ENCODE measurements at places on chromosomes 13 and 19.

- no peak for DNase-seq
These were observed 8.2 kb upstream of the ATF5 start for GRCh38 chr19:49920624-49921363.

DNA sequence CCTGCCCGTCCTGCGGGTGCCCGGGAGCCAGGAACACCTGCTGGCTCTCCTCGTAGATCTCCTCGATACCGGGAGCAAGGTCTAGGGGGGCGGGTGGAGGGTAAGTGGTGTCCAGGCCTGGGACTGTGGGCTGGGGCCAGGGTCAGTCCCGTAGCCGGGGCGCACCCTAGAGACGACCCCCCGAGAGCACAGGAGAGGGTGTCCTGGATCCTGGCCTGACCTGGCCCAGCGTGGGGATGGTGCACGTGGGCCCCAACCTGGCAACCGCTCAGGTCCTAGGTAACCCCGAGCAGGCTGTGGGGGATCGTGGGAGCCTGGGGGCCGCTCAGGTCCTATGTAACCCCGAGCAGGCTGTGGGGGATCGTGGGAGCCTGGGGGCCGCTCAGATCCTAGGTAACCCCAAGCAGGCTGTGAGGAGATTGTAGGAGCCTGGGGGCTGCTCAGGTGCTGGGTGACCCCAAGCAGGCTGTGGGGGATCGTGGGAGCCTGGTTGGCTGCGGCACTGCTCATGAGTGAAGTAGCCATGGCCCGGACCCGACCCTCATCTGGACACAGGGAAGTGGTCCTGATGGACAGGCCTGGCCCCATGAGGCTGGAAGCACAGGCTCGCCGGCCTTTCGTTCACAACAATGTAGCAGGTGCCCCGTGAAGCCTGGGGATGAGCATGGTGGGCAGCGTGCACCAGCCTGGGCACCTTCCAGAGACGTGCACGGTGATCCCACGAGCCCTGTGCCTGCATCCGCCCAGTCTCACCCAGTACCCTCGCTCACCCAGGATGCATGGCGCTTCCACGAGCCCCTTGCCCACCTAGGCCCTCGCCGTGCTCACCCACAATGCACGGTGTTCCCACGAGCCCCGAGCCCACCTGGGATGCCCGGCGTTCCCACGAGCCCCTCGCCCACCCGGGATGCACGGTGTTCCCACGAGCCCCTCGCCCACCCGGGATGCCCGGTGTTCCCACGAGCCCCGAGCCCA lies 6.2 kb downstream of the GPX4 start:
- DNase-seq = no peak

DNA sequence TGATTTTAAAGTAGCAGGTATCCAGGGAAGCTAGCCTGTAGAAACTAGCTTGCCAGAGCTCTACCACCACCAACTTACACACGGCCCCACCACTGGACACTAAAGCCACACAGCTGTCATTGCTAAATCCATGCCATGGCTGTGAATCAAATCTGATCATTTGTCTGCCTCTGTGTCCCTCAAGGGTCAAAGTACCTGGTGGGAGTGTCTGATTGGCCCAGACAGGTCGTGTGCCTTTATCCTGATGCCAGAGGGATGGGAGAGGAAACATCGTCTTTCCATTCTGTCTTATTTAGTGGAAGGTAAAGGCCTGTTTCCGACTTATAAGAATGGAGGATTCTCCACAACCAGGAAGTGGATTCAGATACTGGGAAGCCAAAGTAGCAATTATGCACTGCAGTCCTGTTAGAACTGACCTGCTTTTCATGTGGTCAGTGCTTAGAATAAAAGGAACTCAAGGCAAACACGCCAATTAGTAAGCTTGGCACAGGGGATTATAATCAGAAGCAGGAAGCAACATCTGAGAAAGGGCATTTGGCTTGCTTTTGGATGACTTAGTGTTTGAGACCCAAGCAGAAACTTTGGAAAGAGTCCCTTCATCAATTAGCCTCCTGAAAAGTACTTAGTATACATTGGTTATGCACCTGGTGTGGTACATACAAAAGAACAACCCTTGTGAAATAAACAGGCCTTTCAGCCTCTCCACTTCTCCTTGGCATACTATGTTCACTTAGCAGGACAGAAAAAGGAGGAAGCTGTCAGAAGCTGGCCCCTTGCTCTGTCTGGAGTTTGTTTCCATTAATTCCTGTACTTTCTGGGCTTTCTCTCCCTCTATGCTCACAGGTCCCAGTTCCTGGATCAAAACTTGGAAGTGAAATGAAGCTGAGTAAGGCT lies 192.4 kb downstream of the NUFIP1 start:
- no peak for DNase-seq

DNA sequence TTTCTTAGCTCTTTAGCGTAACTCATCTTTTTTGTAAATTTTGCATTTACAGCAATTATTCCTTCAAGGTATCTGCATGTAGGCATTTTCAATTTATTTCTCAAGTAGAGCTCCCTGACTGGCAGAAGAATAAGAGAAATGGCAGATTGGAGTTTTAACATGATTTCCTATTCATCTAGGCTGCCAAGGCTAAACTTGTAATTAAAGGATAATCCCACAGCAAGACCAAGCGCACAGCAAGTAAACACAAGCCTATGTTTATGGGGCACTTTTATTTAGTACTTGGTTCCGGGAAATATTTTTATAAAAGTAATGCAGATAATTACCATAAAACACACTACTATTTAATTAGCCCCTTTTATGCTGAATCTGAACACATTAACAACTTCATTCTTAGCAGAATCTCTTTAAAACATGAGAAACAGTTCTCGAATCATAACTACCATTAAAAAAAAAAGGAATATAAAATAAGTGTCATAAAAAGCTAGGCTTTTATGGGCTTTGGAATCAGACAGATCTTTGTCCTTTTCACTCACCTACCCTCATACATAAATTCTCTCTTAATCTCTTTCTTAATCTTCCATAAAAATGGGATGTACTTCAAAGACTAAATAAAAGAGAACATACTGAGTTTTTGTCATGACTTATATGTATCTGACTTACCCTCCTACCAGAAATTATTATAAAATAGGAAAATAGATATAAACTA lies 961.6 kb upstream of the MIR17HG start:
- DNase-seq = no peak

- no peak for DNase-seq
These were observed 1319.2 kb upstream of the SLC10A2 start for GRCh38 chr13:104385404-104385803.

GRCh38 chr13:83272652-83273240 lies 609.5 kb downstream of the SLITRK1 start:
- DNase-seq = no peak

GRCh38 chr19:5478925-5479588 lies 23.8 kb downstream of the ZNRF4 start:
- no peak for DNase-seq

DNA sequence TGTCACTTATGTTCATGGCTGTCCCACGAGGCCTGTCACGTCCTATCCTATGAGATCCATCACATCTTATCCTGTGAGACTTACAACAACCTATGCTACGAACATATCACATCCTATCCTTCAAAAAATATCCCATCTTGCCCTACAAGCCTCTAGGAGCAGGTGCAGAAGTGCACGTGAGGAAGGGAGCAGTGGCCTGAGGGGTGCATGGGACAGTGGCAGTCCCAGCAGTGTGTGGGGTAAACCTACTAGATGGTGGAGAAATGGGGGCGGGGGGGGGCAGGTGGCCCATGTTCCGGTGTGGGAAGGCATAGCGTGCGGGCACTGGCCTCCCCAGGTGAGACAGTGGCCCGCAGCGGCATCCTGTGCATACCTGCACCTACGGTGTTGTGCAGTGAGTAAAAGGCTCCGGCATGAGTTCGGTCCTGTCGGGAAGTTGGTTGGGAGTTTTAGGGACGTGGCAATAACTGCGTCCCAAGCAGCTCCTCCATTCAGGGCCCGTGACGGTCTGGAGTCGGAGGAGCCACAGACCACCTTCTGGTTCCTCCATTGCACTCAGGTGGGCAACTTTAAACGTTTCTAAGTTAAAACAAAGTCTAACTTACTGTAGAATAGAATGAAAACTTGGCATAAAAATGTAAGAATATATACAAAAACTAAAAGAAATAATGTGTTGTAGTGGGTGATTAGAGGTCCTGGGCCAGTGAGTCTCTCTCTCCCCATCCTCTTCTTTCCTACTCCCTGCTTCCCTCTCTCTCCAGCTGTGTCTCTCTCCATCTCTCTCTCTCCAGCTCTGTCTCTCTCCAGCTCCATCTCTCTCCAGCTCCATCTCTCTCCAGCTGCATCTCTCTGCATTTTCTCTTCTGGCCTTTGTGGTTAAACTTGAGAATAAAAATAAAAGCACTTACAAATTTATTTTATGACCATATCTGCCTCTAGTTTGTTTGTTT lies 42.1 kb downstream of the ATP11A start:
- no peak for DNase-seq

GRCh38 chr13:71828564-71828963 lies 38.4 kb downstream of the DACH1 start:
- DNase-seq = no peak

DNA sequence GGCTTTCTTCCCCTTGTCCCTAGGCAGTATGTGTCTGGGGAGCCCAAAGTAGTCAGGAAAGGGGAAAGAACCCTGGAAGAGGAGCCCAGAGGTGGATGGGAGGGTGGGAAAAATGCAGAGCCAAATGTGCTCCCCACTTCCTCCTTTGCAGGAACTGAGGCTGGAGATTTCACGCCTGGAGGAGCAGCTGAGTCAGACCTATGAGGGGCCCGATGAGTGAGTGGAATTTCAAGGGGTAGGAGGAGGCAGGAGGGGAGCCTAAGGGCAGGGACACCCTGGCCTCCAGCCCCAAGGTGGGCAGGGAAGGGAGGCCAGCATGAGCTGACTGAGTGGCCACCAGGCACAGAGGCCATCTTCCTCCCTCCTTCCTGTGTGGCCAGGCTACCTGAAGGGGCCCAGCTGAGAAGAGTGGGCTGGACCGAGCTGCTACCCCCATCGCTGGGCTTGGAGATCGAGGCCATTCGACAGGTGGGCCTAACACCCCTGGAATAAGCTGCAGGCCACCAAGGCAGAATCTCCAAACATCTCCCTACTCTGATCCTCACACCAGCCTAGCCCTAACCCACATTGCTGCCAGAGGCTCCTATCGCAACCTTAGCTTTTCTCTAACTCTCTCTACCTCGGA lies 14.3 kb downstream of the PTH2 start:
- no peak for DNase-seq

DNA sequence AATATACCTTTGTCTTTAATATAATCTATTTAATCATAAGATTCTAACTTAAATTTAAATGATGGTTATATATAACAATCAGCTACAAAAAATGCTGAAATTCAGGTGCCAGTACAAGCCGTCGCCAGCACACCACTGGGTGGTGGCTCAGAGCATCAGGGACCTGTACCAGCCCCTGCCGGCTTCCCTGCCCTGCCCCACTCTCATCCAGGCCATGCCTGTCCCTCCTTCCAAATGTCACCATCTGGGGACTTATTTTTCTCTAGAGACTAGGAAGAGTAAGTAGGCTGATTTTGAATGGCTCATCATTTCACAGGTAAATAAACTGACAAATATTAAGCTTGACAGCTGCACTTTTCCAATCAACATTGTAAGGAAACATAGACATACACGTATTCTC lies 1.6 kb downstream of the METTL21C start:
- DNase-seq = no peak

- no peak for DNase-seq
These were observed 34.3 kb downstream of the SERP2 start for GRCh38 chr13:44407891-44408290.

DNA sequence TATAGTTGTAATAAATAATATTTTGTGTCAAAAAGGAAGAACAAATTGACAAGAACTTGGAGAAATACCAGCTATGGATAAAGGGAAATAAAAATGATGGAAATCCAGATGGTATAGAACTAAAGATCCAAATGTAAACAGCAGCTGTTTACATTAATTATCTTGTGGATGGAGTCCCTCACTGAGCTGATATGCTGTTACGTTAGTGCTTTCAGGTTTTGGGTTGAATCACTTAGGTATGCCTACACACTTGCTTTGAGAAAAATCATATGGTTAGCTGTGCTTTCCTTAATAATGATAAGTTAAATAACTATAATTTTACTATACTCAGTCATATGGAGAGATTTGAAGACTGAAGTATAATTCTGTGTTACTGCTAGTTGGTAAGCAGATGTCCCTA lies 27.7 kb downstream of the WASF3 start:
- no peak for DNase-seq

- peak; percentile 71 for DNase-seq
These were observed 1.5 kb downstream of the ERF start for GRCh38 chr19:42253245-42254088.

DNA sequence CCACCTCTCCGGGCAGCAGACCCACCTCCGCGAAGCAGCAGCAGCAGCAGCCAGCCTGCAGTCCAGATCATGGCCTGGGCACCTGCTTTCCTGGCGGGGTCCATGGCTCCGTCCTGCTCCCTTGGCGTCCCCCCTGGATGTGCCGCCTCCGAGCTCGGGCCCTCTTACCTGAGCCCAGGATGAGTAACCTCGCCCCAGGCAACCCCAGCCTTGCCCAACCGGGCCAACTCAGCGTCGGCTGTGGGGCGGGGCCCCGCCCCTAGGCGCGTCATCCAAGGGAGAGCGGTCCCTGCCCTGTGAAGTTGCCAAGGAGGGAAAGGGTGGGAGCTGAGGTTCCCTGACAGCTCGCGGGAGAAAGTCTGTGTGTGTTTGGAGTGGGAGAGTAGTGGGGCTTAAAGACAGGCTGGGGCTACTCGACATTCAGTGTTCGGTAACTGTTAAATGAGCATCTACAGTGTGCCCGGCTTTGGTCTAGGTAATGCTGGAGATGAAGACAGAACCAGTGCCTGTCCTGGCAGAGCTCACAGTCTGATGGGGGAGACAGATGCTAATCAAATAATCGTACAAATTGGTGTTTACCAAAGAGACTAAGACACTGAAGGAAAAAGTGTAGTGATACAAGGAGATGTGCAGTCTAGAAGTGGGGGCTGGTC lies at the start of gene LYPD3:
Gene LYPD3 (minus strand): TSS at position 141 of the 653 bp plus-strand sequence. CDS start 37 bp downstream, at position 104.
- DNase-seq = no peak

DNA sequence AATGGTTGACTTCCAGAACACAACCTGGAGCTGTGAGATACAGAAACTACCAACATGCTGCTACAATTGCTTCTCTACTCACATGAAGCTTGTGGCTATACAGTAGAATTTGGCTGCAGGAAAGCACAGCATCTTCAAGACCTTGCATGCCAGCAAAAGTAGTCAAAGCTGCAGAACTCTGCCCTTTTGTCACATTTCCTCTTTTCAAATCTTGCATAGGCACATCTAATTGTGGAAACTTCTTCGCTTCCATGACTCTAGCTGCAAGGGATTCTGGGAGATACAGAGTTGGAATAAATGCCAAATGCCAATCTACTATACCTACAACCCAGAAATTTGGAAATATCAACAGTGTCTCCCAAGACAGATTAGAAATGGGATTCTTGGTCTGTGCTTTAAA lies 462.2 kb downstream of the FOXO1 start:
- DNase-seq = no peak

Measured in NCI-H2227 treated with DMSO at 0.1 percent for 48 hours (cell line).